Osteoblast (primary cell): ENCODE measurements at places on chromosomes 5 and 9. TPM values are rescaled to one million over a fixed set of nuclear protein-coding genes. Genes with fewer than 3 reads are reported as not detected.

The C9orf153 gene
- total RNA-seq = under 0.01 and 0.59 TPM in 2 replicates

The PCDHGA8 gene
- total RNA-seq = 3.5 and 3.6 TPM in 2 replicates

The DMAC1 gene
- total RNA-seq = 7.6 and 10.0 TPM in 2 replicates

The GNAQ gene
- total RNA-seq = 63.9 and 64.8 TPM in 2 replicates

The OTP gene
- under 0.01 TPM in 1 of 2 replicates, not detected in the other for total RNA-seq

The TLX3 gene
- total RNA-seq = not detected in 2 replicates

The C9orf78 gene
- 30.8 and 41.0 TPM in 2 replicates for total RNA-seq

The TSSK1B gene
- 0.72 and 0.88 TPM in 2 replicates for total RNA-seq

The POU5F2 gene
- 1.8 and 2.9 TPM in 2 replicates for total RNA-seq

The DAPK1 gene
- 42.7 and 55.4 TPM in 2 replicates for total RNA-seq

The GARIN3 gene
- not detected in 2 replicates for total RNA-seq

The PCDHB10 gene
- 2.2 and 2.7 TPM in 2 replicates for total RNA-seq

The ELOVL7 gene
- total RNA-seq = under 0.01 TPM in 2 replicates

The MEIKIN gene
- total RNA-seq = not detected in 2 replicates

The PCDHB6 gene
- total RNA-seq = 0.59 and 0.72 TPM in 2 replicates

The ZNF483 gene
- total RNA-seq = 5.9 and 6.2 TPM in 2 replicates

The SLC6A18 gene
- total RNA-seq = not detected in 2 replicates

The SYNPO gene
- 2.7 and 4.0 TPM in 2 replicates for total RNA-seq

The PTGR1 gene
- 55.1 and 62.6 TPM in 2 replicates for total RNA-seq

The IGFBPL1 gene
- 0.36 TPM in 1 of 2 replicates, not detected in the other for total RNA-seq

The B4GALT1 gene
- total RNA-seq = 63.7 and 76.3 TPM in 2 replicates

The LRRC19 gene
- total RNA-seq = under 0.01 TPM in 2 replicates

The OSMR gene
- 174 and 189 TPM in 2 replicates for total RNA-seq

The NXNL2 gene
- total RNA-seq = 3.3 and 7.4 TPM in 2 replicates

The MRPL36 gene
- total RNA-seq = 35.1 and 35.7 TPM in 2 replicates

The RIOK2 gene
- total RNA-seq = 29.7 and 32.1 TPM in 2 replicates

The ATP6V1G1 gene
- total RNA-seq = 89.6 and 98.8 TPM in 2 replicates

The NTRK2 gene
- total RNA-seq = 3.3 and 5.6 TPM in 2 replicates

The ARL14EPL gene
- total RNA-seq = not detected in 2 replicates

The TMEM8B gene
- 2.1 and 2.5 TPM in 2 replicates for total RNA-seq

The SLC45A2 gene
- 0.36 and 0.59 TPM in 2 replicates for total RNA-seq

The PRELID2 gene
- total RNA-seq = 18.0 and 19.5 TPM in 2 replicates

The SPATA31D3 gene
- not detected in 2 replicates for total RNA-seq

The IL9 gene
- not detected in 2 replicates for total RNA-seq

The CER1 gene
- total RNA-seq = not detected in 2 replicates

The CATSPER3 gene
- total RNA-seq = 0.29 and 0.36 TPM in 2 replicates

The CDHR2 gene
- under 0.01 TPM in 1 of 2 replicates, not detected in the other for total RNA-seq

The BTNL9 gene
- total RNA-seq = not detected in 2 replicates

The FGF1 gene
- total RNA-seq = 2.9 and 4.3 TPM in 2 replicates

The CCNI2 gene
- not detected in 2 replicates for total RNA-seq

The CCNJL gene
- 0.88 and 1.1 TPM in 2 replicates for total RNA-seq

The LECT2 gene
- not detected in 2 replicates for total RNA-seq
